ENCODE measurements at places on chromosomes 1 and 21. TPM values are rescaled to one million over a fixed set of nuclear protein-coding genes. Genes with fewer than 3 reads are reported as not detected.

SH2D1B gene
- not detected for total RNA-seq

CA6 gene
- not detected for total RNA-seq

MCOLN3 gene
- 2.5 TPM for total RNA-seq

DNA sequence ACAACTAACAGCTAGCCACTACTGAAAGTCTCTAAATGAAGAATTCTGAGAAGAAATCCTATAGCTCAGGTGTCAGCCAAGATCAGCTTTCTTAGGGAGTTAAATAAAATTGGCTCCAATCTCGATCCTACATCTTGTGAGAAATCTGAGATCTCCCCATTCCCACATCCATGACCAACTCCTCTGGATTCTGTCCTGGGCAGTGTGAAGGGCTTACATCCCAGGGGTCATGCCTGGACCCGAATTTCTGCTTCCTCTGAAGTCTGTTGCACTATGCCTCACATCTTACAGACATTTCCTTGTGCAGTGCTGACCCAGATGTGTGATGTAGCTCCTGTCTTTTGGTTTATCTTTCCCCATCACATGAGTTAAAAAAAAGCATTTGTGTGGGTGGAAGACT is 4.8 kb upstream of the TNN start:
- no peak overlapping the region for H3K27ac ChIP-seq
- no peaks in the 10 kb centered on the region for H3K4me1 ChIP-seq
- no peaks in the 10 kb centered on the region for H3K27me3 ChIP-seq
- DNase-seq = no peak

GRCh38 chr1:37691497-37692077 is 729 bp upstream of the CDCA8 start:
- peak overlapping the region; percentile 64 for H3K27ac ChIP-seq
- DNase-seq = peak; percentile 41
- H3K4me3 ChIP-seq = peak overlapping the region; percentile 87
- H3K36me3 ChIP-seq = peaks cover 2% of the 10 kb centered on the region
- H3K4me1 ChIP-seq = peaks cover 19% of the 10 kb centered on the region

GRCh38 chr1:6625584-6626149 is 999 bp downstream of the THAP3 start:
- peak overlapping the region; percentile 82 for H3K27ac ChIP-seq
- DNase-seq = peak; percentile 54
- no peaks in the 10 kb centered on the region for H3K27me3 ChIP-seq
- peak overlapping the region; percentile 91 for H3K4me3 ChIP-seq
- peaks cover 34% of the 10 kb centered on the region for H3K36me3 ChIP-seq

- H3K4me1 ChIP-seq = peaks cover 14% of the 10 kb centered on the region
- no peaks in the 10 kb centered on the region for H3K27me3 ChIP-seq
- no peaks in the 10 kb centered on the region for H3K36me3 ChIP-seq
- H3K27ac ChIP-seq = no peak overlapping the region
- peak overlapping the region; percentile 65 for H3K4me3 ChIP-seq
These were observed 1.6 kb downstream of the E2F2 start for GRCh38 chr1:23529146-23530086.

GRCh38 chr1:223747838-223748335 is 35.5 kb downstream of the CAPN2 start:
- peaks cover 32% of the 10 kb centered on the region for H3K4me1 ChIP-seq
- peak overlapping the region; percentile 50 for H3K27ac ChIP-seq
- H3K36me3 ChIP-seq = peaks cover 50% of the 10 kb centered on the region
- peak; percentile 72 for DNase-seq
- no peak overlapping the region for H3K4me3 ChIP-seq

DNA sequence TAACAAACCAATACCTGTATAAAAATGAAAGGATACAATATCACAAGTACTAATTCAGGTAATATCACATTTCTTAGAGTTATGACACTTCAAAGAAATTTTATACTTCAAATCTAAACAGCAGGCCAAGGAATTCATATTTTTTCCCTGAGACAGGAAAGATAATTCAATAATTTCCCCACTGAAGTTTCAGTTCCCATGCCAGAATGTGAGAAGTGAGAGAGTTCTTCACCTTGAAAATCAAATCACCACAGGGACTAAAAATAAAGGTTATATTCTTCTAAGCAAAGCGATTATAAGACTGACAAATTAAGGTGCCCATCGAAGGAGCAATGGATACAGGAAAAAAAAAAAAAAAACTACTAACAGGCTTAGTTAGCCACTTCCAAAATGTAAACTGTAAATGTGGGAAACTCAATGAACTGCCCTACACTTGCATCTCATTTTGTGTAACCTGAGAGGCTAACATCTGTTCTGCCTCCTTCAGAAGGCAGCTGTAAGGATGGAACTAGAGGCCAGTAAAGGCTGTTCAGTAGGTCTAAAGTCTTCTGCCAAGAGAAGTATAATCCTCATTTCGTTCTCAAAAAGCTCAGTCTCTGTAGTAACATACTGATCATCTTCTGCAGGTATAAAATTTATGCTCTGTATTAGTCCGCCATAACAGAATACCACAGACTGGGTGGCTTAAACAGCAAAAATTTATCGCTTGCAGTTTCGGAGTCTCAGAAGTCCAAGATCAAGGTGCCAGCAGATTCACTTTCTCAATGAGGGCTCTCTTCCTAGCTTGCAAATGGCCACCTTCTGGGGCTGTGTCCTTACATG is 127.8 kb downstream of the RERE start:
- peaks cover 5% of the 10 kb centered on the region for H3K4me1 ChIP-seq
- H3K27me3 ChIP-seq = no peaks in the 10 kb centered on the region
- no peak overlapping the region for H3K4me3 ChIP-seq
- H3K36me3 ChIP-seq = no peaks in the 10 kb centered on the region
- DNase-seq = no peak

DNA sequence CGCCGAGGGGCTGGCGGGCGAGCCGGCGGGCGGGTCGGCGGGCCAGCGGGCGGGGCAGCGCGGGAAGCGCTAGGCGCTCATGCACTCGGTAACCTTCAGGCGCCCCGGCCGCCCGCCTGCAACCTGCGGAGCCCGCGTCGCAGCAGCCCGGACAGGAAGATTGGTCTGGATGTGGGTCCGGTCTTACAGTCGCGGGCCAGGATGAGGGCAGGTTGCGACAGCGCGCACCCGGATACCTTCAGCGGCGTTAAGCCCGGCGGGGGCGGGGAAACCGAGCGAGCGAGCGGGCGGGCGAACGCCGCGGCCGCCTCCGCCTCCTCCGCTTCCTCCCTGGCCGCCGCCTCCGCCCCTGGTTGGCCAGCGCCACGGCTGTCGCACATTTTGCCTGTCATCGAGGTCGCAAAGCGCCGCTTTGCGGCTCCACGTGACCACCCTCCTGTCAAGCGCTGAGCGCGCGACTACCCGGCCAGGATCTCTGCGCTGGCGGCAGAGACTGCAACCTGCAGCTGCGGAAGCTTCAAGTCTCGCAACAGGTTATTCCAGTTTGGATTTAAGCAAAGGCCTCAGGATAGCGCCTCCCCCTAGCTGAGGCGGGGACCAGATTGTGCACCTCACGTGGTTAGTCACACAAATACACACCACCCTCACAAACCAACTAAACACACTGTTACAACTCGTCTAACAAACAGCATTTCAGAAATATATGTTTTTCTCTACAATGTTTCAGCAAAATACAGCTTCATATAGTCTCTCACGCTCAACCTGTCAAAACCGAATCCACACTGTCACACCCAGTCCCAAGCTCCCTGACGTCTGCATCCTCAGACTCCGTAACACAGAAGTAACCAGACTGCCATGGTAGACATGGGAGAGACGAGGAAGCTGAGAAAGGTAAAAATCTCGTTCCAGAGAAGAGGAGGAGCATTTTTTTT is at the start of gene FAF1:
FAF1 (minus strand) TSS at position 355 of the 932 bp plus-strand sequence. CDS start 456 bp downstream, outside the sequence.
- H3K27me3 ChIP-seq = no peaks in the 10 kb centered on the region
- H3K36me3 ChIP-seq = no peaks in the 10 kb centered on the region
- peak within 1 kb of the TSS; percentile 82 for H3K27ac ChIP-seq
- peaks cover 5% of the 10 kb centered on the region for H3K4me1 ChIP-seq
- H3K4me3 ChIP-seq = peak within 1 kb of the TSS; percentile 96
- peak; percentile 96 for DNase-seq

RNU1-1 gene
- total RNA-seq = under 0.01 TPM

GRCh38 chr1:234674218-234674815 is 64.3 kb upstream of the IRF2BP2 start:
- no peak overlapping the region for H3K27ac ChIP-seq
- no peak for DNase-seq
- H3K36me3 ChIP-seq = no peaks in the 10 kb centered on the region
- H3K27me3 ChIP-seq = no peaks in the 10 kb centered on the region
- H3K4me3 ChIP-seq = no peak overlapping the region

RXRG gene
- under 0.01 TPM for total RNA-seq

GRCh38 chr1:181658581-181658980 is 175.3 kb downstream of the CACNA1E start:
- no peak overlapping the region for H3K27ac ChIP-seq
- no peak for DNase-seq
- no peaks in the 10 kb centered on the region for H3K4me1 ChIP-seq
- no peak overlapping the region for H3K4me3 ChIP-seq
- H3K36me3 ChIP-seq = no peaks in the 10 kb centered on the region

DNA sequence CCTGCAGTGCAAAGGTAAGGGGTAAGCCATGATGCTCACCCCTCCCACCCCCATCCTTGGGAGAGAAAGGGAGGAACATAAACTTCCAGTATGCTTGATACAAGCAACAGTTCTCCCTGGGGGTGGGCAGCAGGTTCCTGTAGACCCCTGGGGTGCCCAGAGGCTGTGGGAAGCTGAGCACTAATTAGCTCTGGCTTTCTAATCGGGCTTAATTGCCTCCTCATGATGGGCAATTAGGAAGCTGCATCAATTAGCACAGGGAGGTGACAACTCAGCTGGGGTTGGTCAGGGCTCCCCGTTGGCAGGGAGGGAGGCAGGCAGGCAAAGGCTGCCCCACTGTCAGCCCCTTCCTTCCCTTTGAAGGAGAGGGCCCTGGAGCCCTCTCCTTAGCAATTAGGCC is 15.7 kb upstream of the LMNA start:
- H3K36me3 ChIP-seq = no peaks in the 10 kb centered on the region
- H3K4me3 ChIP-seq = no peak overlapping the region
- no peak overlapping the region for H3K27ac ChIP-seq
- no peak for DNase-seq

GRCh38 chr1:65069011-65069565 is 78.9 kb upstream of the AK4 start:
- H3K36me3 ChIP-seq = no peaks in the 10 kb centered on the region
- H3K27ac ChIP-seq = no peak overlapping the region
- no peak for DNase-seq
- no peaks in the 10 kb centered on the region for H3K27me3 ChIP-seq

OR2L3 gene
- total RNA-seq = not detected

DNA sequence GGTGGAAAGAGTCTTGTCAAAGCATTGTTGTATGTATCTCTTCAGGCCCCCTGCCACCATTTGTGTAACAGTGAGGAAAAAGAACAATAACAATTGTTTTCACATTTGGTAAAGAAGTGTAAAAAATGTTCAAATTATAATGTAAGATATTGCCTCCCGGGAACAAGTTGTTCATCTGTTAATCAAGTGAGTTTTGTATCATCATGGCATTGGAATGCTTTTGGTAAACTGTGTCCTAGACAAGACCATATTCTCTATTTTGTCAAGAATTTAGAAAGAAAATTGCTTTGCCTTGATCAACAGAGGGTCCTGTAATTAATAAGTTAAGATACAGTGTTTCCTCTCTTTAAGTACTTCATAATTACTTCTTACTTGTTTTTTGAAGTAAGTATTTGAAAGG is 692.0 kb upstream of the NR5A2 start:
- H3K27ac ChIP-seq = no peak overlapping the region
- H3K4me3 ChIP-seq = no peak overlapping the region
- DNase-seq = peak; percentile 12

GRCh38 chr1:64176659-64177058 is 26.8 kb upstream of the UBE2U start:
- H3K4me3 ChIP-seq = no peak overlapping the region
- no peak for DNase-seq
- no peak overlapping the region for H3K27ac ChIP-seq
- peaks cover 2% of the 10 kb centered on the region for H3K36me3 ChIP-seq
- H3K4me1 ChIP-seq = peaks cover 12% of the 10 kb centered on the region

DNA sequence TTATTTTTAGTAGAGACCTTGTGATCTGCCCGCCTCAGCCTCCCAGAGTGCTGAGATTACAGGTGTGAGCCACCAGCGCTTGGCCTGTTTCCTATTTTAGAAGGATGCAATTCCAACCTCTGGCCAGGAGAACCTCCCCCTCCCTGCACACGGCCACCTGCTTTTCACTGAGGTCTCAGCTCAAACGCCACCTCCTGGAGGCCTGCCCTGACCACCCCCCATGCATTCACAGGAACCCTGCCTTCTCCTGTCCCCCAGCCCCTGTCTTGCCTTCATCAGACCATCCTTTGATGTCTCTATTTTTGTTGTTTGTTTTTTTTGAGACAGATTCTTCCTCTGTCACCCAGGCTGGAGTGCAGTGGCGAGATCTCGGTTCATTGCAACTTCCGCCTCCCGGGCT is 2.3 kb downstream of the SRM start:
- H3K27me3 ChIP-seq = no peaks in the 10 kb centered on the region
- H3K27ac ChIP-seq = no peak overlapping the region
- H3K36me3 ChIP-seq = peaks cover 17% of the 10 kb centered on the region

DNA sequence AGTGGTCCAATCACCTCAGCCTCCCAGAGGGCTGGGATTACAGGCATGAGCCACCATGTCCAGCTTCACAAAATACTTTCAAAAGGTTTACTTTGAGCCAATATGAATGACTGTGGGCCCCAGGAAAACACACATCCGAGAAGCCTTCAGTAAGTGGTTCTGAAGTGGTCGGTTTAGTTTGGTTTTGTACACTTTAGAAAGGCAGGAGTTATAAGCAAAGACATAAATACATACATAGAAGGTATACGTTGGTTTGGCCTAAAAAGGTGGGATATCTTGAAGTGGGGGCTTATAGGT is 3.2 kb upstream of the MIB2 start:
- peaks cover 9% of the 10 kb centered on the region for H3K4me1 ChIP-seq
- H3K4me3 ChIP-seq = no peak overlapping the region
- no peak overlapping the region for H3K27ac ChIP-seq
- no peaks in the 10 kb centered on the region for H3K36me3 ChIP-seq
- no peaks in the 10 kb centered on the region for H3K27me3 ChIP-seq

DNA sequence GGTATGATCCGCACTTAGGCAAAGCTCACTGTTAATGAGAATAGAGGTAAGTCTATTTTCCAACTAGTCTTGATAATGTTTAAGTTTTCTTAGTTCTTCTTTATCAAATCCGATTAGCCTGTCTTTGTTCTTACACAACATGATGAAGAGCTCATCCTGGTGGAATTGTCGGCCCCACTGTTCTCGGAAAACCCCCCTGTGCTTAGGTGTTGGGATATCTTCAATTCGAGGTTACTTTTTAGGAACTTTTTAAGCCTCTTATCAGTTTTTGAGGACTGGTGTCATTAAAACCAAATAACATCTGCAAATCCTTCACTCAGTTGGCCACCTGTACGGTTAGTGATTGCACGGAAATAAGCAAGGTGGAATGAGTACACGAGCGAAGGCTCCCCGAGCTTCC is 60.7 kb upstream of the KIF26B start:
- DNase-seq = no peak
- H3K36me3 ChIP-seq = no peaks in the 10 kb centered on the region
- peaks cover 10% of the 10 kb centered on the region for H3K4me1 ChIP-seq
- H3K4me3 ChIP-seq = no peak overlapping the region

DNA sequence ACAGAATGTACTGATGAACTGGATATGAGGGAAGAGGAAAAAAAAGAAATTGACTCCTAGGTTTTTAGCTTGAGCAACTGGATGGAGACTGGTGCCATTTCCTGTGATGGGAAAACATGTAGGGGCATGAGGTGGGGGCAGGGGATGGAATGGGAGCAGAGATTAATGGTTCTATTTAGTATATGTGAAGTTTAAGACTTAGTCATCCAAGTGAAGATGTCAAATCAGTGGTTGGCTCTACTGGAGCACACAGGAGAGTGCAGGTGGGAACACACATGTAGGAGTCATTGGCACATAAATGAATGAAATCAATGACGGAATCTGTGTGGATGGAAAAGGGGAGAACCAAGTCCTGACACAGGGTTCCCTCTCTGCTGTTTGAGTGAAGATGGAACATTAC is 224.4 kb upstream of the COA6 start:
- no peaks in the 10 kb centered on the region for H3K27me3 ChIP-seq
- H3K27ac ChIP-seq = no peak overlapping the region
- no peak overlapping the region for H3K4me3 ChIP-seq
- peak; percentile 47 for DNase-seq
- H3K4me1 ChIP-seq = no peaks in the 10 kb centered on the region

All from fibroblast of lung (primary cell).